ENCODE measurements at places on chromosomes 3 and 15.

DNA sequence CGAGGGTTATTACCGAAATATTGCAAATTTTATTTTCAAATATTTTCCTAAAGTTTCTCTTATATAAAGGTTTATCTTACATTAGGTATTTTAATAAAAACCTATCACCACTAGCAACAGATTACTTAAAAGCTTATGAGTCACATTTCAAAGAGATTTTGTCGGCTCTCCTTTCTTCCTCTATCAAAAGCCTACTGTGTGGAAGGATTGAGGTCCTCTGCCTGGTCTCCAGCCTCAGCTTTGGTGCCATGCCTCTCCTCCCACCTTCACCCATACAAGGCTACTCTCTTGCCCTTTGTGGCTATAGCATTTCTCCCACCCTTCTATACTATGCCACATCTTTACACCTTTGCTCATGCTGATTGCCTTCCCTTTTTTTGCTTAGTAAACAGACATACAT lies 199.3 kb downstream of the TNIK start:
- no peak for DNase-seq

DNA sequence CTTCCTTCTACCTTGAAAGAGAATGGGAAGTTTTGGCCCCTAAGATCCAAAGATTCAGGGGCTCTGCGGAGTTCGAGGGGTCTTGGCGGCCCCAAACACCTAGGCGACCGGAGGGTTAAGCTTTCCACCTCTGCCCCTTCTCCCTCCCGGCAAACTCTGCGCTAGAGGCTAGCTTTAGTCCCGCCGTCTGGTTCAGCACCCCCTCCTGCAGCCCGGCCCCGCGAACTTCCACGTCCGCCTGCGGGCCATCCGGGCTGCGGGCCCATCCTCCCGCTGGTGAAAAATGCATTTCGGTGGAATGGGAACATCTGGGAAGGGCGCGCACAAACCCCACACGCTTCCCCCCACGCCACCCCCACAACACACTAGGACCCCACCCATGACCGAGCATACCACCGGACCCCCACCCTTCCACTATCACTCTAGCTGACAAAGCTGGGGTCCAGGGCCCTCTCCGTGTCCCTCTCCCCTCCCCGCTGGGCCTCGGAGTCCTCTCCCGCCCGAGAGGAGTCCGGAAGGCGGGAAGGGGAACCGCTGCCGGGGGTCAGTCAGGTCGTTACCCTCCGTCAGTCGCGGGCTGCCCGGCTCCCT lies 1.0 kb downstream of the SHOX2 start:
- DNase-seq = no peak

GRCh38 chr3:44991326-44991725 lies 15.3 kb downstream of the EXOSC7 start:
- DNase-seq = no peak

GRCh38 chr3:129793942-129794310 lies 99.6 kb downstream of the TMCC1 start:
- peak; percentile 23 for DNase-seq

DNA sequence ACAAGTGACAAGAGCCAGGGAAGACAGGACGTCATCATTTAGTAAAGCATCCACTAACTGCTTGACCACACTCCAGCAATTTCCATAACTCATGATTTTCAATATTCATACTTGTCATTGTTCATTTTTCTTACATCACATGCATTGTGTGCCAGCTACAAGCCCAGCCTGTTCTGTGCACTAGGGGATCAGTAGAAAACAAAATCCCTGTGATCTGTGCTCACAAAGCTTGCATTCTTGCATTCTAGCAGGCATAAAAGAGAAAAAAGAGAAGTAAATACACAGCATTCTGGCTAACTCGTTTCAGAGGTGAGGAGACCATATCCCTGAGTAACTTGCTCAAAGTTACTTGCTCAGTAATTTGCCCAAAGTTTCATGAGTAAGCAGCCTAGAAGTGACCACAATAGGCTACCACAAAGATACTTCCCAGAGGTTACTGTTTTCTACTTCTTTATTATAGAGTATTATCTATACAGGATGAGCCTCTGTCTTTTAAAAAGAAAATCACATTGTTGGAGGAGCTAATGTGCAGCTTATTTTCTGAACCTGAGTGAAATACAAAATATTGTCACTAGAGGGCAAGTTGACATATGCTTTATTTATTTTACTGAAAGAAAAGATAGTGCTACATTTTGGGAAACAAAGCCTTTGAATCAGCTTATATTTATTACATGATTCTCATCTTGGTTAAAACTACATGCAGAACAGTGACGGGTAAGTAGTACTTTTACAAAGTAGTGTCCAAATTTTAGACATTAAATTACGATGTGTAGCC lies 701.4 kb upstream of the LMCD1 start:
- DNase-seq = peak; percentile 48

DNA sequence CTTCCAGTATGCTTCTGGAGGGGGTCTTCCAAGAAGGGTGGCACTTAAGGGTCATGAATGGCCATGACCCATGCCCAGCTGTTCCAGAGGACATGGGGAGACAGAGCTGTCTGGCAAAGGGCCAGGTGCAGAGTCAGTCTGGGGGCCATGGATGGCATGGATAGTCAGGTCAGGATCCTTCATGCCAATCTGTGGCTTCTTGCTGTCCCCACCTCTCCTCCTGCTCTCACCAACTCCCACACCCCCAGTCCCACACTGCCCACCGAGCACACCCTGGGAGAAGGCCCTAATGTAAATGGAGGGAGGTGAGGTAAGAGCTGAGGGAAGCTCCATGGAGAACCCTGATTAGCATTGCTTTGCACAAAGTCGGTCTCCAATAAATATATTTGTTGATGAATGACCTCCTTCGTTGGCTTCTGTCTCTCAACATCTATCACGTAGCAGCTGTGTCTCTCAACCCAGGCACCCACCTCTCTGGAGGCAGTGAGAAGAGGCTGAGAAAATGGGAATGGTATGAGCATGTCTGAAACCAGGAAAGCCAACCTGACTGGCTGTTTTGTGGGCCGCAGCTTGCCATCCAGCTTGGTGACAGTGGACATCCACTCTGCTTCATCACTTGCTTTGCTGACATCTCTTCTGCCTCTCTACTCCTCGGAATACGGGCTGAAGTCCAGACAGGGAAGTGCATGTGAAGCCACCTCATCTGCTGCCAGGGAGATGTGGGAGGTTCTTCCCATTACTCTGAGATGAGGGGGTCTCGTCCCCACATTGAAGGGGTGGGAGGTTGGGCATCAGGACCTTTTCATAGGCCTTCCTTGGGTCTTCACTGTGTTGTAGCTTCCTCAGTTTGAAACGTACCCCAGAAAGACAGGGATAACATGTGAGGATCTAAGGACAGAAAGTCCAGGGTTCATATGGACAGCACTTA lies 37.7 kb upstream of the RAB6B start:
- no peak for DNase-seq

- DNase-seq = no peak
Measured at GRCh38 chr3:123357275-123357674, 91.6 kb downstream of the ADCY5 start.

DNA sequence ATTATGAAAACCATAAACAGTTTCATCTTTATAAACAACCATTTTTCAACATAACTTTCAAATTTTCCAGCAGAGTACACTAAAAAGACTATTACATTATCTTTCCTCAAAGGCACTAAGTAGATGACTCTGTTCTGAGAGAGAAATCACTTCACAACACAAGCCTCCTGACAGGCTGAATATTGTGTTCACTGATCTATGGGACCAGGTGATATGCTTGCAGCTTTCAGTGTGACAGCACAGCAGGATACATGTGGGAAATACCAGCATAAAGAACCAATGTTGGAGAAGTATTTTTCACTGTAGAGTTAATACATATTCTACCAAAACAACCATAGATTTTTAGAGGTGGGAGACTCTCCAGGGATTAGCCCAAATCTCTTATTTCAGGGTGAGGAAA lies 350.6 kb downstream of the PLCL2 start:
- no peak for DNase-seq

- DNase-seq = no peak
Measured at GRCh38 chr3:65851827-65852226, 186.9 kb downstream of the MAGI1 start.

- no peak for DNase-seq
Measured at GRCh38 chr15:87212041-87212440, 1044.5 kb downstream of the NTRK3 start.

GRCh38 chr3:171561596-171562323 lies 101.6 kb upstream of the TNIK start:
- DNase-seq = no peak

DNA sequence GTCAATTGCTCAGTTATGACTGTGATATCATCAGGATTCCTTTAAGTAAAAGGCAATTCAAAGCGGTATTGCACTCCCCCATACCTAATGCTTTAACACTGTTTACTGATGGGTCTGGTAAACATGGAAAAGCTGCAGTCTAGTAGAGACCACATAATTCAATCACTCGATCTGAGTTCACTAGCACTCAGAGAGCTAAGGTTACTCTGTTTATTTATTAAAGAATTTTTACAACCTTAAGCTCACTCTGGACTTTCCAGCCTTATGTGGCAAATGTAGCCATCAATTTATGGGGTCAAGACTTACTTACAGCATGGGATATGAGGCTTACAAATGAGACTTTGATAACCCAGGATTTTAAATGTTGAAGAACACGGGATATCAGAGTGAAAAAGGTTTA lies 18.4 kb upstream of the CCR2 start:
- no peak for DNase-seq

DNA sequence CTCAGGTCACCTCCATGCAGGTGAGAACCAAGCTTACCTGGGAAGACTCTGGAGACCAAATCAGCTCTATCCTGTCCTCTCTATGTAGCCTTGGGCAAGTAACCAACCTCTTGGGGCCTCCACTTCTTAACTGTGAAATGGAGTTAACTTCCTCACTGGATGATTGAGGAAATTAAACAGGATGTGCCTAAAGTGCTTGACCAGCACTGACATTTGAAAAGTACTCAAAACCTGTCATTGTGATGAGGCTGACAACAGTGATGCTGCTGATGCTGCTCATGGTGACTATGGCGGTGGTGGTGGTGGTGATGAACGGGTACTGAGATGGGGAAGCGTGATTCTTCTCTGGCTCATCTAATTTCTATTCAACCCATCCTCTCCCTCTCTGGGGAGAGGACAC lies 22.3 kb downstream of the VIPR1 start:
- no peak for DNase-seq

Measured in muscle of back (tissue), 13 donors.